ENCODE measurements at places on chromosomes 7 and 10.

DNA sequence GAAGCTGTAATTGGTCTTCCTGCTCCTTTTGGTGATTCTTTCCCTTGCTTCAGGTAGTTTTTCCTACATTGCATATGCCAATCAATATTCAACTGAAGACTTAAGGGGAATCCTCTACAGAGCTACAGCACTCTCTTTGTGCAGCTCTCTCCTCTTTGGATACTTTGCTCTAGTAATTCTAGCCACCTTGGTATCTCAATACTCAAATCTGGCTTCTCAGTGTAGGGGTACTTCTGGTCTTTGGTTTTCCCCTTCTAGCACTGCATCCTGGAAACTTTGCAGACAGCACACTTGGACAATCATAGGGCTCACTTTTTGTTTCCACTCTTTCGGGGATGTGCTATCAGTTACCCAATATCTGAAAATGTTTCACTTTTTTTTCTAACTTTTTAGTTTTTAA, 9.9 kb downstream of the PHTF2 start:
- no peak for DNase-seq

GRCh38 chr10:16933783-16934182, 116.6 kb upstream of the RSU1 start:
- DNase-seq = no peak

GRCh38 chr7:55244006-55244745, 121.0 kb upstream of the LANCL2 start:
- DNase-seq = no peak

- no peak for DNase-seq
These were observed 69.8 kb upstream of the DGKI start for GRCh38 chr7:137916564-137916963.

- peak; percentile 6 for DNase-seq
These were observed 177.9 kb downstream of the SKAP2 start for GRCh38 chr7:26686448-26686981.

GRCh38 chr7:38744746-38745145, 113.6 kb upstream of the AMPH start:
- DNase-seq = no peak

DNA sequence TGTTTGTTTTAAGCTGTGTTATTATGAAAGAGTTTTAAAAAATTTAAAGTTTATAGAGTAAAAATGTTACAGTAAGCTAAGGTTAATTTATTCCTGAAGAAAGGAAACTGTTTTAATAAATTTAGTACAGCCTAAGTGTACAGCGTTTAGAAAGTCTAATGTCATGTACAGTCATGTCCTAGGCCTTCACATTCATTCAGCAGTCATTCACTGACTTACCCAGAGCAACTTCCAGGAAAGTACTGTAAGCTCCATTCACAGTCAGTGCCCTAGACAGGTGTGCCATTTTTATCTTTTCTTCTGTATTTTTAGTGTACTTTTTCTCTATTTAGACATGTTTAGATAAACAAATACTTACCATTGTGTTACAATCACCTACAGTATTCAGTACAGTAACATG, 126.8 kb downstream of the TPK1 start:
- DNase-seq = no peak

GRCh38 chr10:113002449-113002777, 52.4 kb downstream of the TCF7L2 start:
- no peak for DNase-seq

DNA sequence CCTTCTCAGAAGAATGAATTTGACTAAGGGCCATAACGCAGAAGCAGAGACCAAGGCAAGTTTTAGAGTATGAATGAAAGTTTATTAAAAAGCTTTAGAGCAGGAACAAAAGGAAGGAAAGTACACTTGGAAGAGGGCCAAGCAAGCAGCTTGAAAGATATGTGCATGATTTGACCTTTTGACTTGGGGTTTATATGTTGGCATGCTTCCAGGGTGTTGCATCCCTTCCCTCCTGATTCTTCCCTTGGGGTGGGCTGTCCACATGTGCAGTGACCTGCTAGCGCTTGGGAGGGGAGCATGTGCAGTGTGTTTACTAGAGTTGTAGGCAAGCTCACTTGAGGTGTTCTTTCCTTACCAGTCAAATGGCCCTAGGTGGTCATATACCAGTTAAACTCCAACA, 37.9 kb upstream of the LRRN3 start:
- no peak for DNase-seq

- DNase-seq = no peak
These were observed 1005.8 kb upstream of the C7orf33 start for GRCh38 chr7:147584771-147585193.

- peak; percentile 68 for DNase-seq
These were observed 24.7 kb downstream of the AOC1 start for GRCh38 chr7:150876817-150877526.
